LHCN-M2 (cell line): ENCODE measurements at places on chromosomes 3 and 15. TPM values are rescaled to one million over a fixed set of nuclear protein-coding genes. Genes with fewer than 3 reads are reported as not detected.

DNA sequence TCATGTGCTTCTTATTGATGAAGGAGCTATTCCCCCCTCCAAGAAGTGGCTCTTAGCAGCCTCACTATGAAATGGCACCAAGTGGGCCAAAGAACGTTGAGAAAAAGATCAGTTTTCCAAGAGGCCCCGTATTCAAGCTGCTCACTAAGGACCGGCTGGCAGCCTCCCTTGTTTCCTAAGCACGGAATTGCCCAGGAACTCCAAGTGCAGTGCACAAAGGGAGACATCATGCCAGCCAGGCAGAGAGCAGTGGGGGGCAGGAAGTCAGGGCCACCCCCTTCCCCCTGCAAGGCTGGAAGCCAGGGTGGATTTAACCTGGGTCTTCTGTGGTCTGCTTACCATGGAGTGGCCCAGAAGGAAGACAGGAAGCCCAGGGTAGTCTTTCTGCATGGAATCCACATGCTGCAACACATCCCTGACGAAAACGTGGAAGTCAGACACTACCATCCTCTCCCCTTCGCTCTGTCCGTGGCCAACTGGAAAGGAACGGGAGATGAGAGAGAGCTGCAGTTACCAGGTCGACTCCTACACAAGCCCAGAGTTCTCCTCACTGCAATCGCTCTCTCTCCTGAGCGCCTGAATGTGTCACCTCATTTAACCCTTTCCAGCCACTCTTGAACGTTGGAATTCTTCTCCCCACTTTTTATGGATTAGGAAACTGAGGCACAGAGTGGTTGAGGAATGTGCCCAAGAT is 49.5 kb downstream of the ABTB1 start:
- no peak for DNase-seq

GRCh38 chr15:80395616-80396015 is 8.6 kb upstream of the ARNT2 start:
- DNase-seq: no peak

DNA sequence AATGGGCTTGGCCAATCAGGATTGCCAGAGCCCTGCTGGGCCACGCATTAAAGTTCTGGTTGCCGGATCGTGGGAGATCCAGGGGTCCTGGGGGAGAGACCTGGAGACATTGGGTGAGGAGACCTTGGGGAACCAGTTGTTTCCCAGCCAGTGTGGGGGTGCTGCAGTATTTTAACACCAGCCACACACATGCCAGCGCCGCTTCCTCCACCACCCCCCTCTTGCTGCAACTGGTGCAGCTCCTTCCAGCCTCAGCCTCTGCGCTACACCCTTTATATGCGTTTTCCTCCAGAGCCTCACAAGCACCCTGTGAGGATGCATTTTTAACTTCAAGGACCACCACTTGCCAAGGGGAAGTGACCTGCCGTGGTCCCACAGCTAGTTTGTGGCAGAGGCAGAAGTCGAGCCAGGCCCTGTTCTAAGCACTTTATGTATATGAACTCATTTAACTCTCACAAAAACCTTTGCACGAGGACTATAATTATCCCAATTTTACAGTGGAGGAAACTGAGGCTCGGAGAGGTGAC is 29.4 kb upstream of the GRIP2 start:
- no peak for DNase-seq

DNA sequence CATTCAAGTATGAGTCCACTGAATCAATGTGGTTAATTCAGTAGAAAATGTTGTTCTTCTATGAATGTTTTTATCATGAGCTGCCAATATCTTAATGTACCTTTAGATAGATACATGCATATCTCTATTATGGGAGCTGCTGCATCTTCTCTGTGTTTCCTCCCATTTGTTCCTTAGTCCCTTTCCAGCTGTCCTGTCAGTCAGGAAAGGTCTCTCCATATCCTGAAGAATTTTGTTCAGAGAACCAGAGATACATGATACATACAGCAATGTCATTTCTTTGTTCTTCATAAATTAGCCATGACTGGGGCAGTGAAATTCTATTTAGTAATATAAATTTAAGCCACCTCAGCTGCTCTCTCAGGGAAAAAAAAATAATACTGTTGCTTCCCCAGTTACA is 103.7 kb downstream of the P3H2 start:
- DNase-seq: peak; percentile 76

GRCh38 chr15:38029736-38030135 is 95.3 kb downstream of the TMCO5A start:
- no peak for DNase-seq

- DNase-seq: no peak
Observed at GRCh38 chr3:189142527-189142926, 29.2 kb upstream of the TPRG1 start.

DNA sequence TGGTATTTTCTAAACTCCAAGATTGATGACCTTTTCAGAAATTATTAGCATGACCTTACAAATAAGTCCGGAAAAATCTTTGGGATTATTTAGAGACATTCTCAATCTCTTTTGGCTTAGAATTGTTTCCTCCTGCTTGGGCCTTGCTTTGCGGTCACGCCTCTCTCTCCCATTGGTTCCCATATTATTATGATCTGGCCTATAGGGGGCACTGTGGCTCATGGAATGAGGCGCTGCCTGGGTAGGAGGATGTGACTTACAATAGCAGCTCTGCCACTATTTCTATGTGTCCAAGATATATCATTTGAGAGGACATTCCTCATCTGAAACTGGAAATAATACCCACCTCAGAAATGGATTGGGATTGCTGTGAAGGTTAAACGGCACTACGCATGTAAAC is 464.9 kb downstream of the MFSD1 start:
- DNase-seq: peak; percentile 60

- DNase-seq: no peak
Observed at GRCh38 chr3:32857921-32858320, 40.1 kb downstream of the TRIM71 start.

DNA sequence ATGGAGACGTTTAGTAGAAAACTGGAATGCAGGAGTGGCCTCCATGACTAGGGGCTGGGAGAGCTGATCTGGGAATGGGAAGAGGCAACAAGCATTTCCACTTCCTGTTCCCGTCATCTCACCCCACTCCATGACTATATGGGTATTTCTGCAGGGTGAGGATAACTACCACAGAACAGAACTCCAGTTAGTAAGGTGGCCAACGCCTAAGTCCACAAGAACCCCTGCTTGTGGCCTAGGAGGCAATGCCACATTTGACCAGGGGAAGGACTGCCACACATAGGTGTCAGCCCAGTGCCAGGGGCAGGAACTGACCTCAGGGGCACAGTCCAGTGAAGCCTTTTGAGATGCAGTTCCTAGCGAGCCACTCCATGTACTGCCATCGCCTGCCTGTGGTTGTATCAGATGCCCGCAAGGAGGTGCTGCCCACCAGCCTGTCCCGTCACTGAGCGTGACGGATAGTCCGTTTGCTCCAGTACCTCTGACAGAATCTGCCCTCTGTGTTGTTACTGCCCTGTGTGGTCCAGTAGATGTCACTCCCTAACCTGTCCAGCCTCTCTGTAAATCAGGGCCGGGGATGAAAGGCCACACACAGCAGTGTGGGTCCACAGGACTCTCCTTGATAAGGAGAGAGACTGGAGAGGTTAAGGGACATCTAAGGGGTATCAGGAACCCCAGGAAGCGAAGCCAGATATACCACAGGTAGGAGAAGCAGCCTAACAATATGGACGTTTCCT is 3.5 kb upstream of the MTFMT start:
- DNase-seq: peak; percentile 84

DNA sequence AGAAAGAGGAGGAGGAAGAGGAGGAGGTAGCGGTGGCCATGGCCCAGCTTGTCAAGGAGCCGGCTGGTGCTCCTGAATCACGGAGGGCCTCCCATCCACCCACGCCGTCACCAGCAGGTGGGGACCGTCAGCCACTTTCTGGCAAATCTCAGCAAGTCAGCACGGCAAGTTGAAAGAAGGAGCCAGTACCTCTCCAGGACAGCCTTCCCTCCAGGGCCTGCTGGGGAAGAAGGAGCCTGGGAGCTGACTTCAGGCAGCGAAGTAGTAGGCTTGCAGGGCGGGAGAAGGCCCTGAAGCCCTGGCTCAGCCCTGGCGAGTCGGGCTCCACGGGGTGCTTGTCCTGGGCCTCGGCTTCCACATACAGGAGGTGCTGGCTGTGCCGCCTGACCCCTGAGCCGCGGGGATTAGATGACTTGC is 99.2 kb upstream of the TRPM1 start:
- DNase-seq: peak; percentile 28

- no peak for DNase-seq
Observed at GRCh38 chr3:169591159-169591951, 72.2 kb downstream of the MECOM start.

GRCh38 chr3:69320871-69321271 is 65.0 kb downstream of the FRMD4B start:
- DNase-seq: no peak

GRCh38 chr3:135143474-135143873 is 348.4 kb downstream of the EPHB1 start:
- no peak for DNase-seq

DNA sequence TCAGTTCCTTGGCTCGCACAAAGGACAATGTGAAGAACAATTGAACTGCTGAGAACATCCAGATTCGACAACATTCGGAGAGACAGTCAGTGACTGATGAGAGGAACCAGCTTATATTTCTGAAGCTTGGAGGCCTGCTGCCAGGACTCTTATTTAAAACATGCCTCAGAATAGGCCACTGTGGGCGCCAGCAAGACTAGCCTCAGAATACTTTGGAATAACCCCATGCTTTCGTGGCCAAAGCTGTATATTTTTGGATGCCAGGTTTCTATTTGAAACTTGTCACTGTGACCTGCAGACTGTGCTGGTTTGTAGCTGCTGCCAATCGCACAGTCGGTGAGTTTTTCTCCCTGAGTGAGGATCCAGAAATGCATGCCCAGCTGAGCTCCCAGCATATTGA is 129.9 kb upstream of the UBE3A start:
- DNase-seq: no peak

GRCh38 chr3:122055215-122055614 is at the start of gene CD86:
CD86 (plus strand) TSS chr3:122055362; CDS start chr3:122055490, 128 bp downstream.
- no peak for DNase-seq

DNA sequence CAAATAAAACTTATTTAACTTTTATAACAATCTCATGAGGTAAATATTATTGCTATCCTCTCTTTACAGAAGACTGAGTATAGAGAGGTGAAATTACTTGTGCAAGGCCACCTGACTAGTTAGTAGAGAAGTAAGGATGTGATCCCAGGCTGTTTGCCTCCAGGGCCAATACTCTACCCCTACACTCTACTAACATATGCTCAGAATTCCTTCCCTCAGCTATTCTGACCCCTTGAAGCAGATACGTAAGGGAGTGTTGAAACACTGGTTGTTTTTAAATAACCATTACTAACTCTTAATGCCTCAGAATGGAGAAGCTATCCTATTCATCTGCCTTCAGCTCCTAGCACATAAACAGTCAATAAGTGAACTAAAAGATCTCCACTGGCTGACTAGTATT is 24.1 kb downstream of the CSTA start:
- DNase-seq: no peak

DNA sequence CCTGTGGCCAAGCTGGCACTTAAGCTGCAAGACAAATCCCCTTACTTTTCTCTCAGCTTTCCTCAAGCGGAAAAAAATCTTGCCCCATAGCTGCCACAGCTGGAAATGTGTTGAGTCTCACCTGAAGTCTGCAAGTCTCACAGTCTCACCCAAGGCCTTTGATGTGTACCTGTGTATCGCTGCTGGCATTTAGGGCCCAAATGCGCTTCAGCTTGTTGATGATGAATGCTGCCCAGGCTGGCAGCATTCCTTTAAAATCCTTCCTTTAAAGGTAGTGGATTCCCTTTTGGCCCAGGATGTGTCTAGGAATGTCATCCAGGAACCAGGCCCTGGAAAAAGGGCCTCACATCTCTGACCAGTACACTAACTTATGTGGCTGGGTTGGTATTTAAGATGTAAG is 7.0 kb downstream of the OR5K4 start:
- no peak for DNase-seq

DNA sequence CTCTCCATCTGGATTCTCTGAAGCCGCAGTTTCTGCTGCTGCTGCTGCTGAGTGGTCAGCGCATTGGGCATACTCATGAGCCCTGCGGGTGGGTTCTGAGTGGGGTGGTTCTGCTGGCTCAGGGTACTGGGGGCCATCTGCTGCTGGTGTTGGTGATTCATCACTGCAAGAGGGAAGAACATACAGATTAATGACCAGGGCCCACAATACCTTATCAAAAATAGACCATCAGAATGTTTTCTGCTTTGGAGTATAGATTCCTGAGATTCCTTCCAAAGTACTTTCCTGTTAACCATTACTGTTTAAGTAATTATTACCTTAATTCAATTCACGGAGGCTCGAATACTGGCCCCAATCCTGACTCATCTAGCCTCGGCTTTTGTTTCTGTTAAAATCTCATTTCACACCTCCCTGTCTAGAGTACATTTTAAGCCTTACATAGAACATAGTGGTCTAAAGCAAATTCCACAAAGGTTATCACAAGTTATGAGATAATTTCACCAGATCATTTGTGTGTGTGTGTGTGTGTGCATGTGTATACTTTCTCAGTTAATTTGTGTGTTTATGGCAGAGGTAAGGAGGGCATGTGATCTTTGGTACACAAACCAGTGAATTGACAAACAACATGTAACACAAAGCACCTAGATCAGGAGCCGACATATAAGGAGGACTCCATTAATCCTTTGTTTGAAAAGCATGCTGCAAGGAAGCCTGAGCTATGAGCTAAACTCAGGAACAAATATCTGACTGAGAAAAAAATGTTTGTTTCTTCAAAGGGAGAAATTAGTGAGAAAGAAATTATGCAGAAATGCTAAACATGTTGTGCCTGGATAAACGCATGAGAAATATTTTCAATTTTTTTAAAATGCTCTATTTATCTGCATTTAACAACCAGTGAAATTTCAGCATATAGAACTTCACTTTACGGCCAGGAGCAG is 68.1 kb downstream of the TM4SF4 start:
- peak; percentile 52 for DNase-seq

DNA sequence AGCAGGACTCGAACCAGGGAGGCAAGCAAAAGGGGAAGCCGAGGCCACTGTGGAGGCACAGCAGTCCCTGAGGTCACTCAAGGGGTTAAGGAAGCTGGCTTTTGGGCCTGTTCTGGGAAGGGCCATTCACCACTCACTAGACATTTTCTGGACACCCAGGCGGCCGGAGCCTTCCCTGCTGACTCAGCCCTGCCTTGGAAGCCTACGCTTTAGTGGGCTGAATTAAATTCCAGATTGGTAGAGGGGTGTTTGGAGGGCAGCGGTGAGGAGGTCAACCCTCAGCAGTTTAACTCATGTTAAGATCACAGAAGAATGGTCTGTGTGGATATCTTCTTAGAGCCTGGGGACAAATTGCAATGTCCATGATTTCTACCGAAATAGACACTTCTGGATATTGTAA is 152.8 kb downstream of the GABRG3 start:
- no peak for DNase-seq

- no peak for DNase-seq
Observed at GRCh38 chr15:74907163-74907870, 666 bp upstream of the FAM219B start.

The GABRR3 gene
- total RNA-seq: not detected in 2 replicates

The CLDN18 gene
- 0.06 TPM in 1 of 2 replicates, not detected in the other for total RNA-seq

The NUP210 gene
- not detected in 2 replicates for total RNA-seq

The TTLL13 gene
- not detected in 2 replicates for total RNA-seq

The PRSS50 gene
- total RNA-seq: not detected in 2 replicates

The DPPA2 gene
- total RNA-seq: not detected in 2 replicates

The PTPRG gene
- total RNA-seq: 26.2 and 32.2 TPM in 2 replicates

The GOLGA8R gene
- total RNA-seq: 1.3 and 2.0 TPM in 2 replicates

The GABRB3 gene
- not detected in 2 replicates for total RNA-seq

The TOP2B gene
- total RNA-seq: 75.8 and 84.7 TPM in 2 replicates

The GPR27 gene
- not detected in 2 replicates for total RNA-seq

The PLSCR2 gene
- not detected in 2 replicates for total RNA-seq

The EPHB1 gene
- total RNA-seq: 0.57 and 0.77 TPM in 2 replicates
